ENCODE measurements at places on chromosomes 5 and 9.
A peak's percentile ranks its signal among the peaks of the same experiment; 100 is the strongest.

GRCh38 chr5:12522116-12522515 is 617.9 kb upstream of the CTNND2 start:
- no peak for DNase-seq

- DNase-seq = no peak
These were observed 2.7 kb downstream of the EEIG1 start for GRCh38 chr9:127977884-127978647.

- DNase-seq = no peak
These were observed 3.2 kb upstream of the FBXO4 start for GRCh38 chr5:41921874-41922273.

DNA sequence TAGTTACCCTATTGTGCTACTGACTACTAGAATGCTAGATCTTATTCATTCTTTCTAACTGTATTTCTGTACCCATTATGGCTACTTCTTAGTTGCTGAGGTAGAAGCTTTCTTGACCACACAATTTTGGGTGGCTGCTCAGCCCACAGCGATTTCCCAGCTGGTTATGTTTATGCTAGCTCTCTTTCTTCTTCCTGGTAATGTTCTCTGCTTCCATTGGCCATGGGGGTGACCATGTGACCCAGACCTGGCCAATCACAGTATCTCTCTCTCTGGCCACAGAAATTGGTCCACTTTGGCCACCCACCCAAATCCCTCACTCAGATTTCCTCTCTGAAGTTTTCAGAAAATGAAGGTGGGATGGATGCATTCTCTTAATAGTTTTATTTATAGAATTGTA is 427.9 kb upstream of the CLINT1 start:
- no peak for DNase-seq

GRCh38 chr5:160542840-160543239 is 121.2 kb downstream of the PTTG1 start:
- DNase-seq = no peak

DNA sequence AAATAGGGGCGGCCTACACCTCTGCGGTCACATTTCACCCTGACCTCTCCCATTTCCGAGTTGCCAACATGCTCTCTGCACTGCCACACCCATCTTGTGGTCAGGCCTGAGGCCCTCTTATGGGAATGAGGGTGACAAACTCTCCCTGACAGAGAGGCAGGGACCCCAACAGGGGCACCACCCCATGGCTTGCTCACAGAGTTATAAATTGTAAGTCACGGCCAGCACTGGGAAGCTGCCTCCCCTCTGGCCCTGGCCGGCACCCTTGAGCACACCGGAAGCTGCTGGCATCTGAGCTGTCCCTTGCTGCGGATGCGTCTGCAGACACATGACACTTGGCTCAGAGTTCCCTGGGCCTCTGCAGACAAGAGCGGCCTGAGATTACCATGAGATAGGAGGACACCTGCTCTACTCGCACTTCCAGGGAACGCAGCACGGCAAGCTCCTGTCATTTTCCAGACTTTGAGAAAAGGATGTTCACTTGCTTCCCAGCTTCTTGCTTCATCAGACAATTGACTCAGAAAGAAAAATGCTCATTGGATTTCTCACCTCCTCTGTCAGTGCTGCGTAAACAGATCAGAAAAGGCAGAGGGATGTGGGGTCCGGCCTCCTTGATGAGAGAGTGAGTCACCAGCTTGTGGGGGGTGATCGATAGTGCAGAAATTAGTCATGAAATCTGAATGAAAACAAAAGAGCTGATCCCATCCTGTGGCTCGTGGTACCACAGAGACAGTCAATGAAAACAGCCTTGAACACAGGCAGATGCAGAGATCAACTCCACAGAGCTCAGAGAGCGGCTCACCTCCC is 269.8 kb downstream of the SYK start:
- DNase-seq = peak; percentile 49

GRCh38 chr5:14383923-14384322 is 197.7 kb upstream of the OTULINL start:
- no peak for DNase-seq

DNA sequence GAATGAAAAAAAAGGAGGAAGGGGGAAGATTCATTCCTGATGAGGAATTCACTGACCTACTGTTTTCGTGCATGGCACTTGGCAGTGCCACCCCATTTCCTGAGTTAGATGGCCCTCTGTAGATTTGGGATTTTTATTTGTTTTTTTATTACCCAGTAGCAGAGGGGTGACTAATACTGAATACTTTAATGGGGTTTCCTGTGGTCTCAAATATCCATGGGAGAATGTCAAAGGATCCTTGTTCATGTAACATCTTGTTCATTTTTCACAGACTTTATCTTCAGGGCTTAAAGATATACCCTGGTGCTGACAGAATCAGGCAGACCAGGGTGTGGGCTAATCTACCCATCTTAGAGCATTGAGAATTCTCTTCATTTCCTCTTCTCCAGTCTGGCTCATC is 93.0 kb downstream of the MAMDC2 start:
- DNase-seq = no peak

DNA sequence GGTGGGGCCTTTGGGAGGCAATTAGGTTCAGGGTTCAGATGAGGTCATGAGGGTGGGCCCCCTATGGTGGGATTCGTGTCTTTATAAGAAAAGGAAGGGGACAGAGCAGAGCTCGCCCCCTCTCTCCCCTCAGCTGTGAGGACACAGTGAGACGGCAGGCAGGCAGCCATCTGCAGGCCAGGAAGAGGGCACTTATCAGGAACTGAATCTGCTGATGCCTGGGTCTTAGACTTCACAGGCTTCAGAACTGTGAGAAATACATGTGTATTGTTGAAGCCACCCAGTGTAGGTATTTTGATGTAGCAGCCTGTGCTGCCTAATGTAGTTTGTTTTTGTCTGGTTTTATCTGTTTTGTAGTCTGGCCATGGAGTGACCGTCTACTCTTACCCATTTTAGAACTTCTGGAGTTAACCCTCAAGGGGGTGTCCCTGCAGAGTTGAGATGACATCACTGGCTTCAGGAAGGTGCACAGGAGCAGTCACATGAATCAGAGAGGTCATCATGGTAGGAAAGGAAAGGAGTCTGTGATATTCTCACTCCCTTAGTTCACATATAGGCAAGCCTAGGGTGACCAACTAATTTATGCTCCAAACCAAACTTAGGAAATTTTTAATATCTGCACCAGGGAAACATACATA is 71.0 kb downstream of the LRRC70 start:
- no peak for DNase-seq

DNA sequence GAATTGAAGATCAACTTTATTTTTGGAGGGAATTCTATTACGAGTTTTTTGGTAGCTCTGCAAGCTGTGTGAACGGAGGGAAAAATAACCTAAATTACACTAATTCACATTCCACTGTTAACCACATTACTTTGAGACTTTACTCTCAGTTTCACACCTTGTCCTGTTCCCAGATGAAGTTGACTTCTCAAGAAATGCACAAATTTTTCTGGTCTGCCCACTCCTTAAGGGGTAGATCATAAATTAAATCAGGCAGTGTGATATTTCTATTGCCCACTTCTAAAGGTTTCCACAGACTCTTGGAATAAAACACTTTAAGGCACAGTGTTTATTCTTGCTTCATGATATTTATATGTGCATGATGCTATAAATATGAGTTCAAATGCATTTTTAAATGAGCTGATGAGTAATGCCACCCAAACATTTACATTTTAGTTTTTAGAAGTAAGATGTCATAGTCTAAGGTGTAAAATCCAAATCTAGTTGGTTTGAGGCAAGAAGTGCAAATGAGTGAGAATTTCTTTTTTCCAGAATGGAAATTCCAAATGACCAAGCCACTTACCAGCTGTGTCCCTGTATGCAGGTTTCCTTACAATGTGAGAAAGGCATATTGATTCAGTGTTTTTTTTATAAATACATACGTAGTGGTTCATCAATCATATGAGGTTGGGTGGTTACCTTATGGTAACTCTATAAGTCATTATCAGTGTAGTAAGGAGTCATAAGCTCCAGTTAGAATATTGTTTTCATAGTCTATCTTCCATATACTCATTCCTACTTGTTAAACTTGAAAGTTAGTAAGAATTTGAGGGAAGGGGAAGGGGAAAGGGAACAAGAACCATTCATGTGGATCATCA is 437.7 kb upstream of the MEF2C start:
- DNase-seq = no peak

- peak; percentile 47 for DNase-seq
These were observed 484 bp downstream of the GFM2 start for GRCh38 chr5:74766418-74766848.

DNA sequence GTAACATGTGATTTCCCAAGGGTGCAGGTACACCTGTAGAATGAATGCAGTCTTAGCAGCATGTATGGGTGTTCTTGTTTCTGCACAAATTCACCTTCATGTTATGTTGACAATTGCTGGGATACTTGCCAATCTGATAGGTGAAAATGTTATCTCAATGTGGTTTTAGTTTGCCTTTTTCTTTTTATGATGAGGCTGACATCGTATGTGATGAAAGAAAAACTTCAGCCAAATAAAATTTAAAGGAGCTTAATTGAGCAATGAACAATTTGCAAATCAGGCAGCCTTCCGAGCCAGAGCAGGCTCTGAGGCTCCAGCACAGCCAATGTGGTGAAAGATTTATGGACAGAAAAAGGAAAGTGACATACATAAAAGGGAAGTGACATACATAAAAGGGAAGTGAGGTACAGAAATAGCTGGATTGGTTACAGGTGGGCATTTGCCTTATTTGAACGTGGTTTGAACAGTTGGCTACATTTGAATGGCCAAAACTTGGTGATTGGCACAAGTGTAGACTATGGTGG is 10.5 kb downstream of the TAL2 start:
- DNase-seq = no peak

DNA sequence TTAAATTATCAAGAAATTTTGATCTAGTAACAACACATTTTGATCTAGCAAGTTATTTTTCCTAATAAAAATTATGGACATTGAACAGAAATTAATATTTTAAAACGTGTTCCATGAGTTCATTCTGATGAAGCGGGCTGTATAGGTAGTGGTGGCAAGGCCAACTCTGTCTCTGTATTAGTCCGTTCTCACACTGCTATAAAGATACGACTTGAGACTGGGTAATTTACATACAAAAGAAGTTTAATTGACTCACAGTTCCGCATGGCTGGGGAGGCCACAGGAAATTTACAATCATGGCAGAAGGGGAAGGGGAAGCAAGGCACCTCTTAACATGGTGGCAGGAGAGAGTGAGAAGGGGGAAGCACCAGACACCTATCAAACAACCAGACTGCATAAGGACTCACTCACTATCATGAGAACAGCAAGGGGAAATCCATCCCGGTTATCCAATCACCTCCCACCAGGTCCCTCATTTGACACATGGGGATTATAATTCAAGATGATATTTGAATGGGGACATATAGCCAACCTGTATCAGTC is 61.2 kb downstream of the TMEM232 start:
- no peak for DNase-seq

- DNase-seq = no peak
These were observed 72.2 kb downstream of the PTTG1 start for GRCh38 chr5:160493806-160494338.

GRCh38 chr5:1554410-1554967 is 30.7 kb upstream of the LPCAT1 start:
- DNase-seq = no peak

- no peak for DNase-seq
These were observed 647.3 kb downstream of the BRINP1 start for GRCh38 chr9:118721923-118722322.

- no peak for DNase-seq
These were observed 52.3 kb upstream of the CD180 start for GRCh38 chr5:67248703-67249589.

DNA sequence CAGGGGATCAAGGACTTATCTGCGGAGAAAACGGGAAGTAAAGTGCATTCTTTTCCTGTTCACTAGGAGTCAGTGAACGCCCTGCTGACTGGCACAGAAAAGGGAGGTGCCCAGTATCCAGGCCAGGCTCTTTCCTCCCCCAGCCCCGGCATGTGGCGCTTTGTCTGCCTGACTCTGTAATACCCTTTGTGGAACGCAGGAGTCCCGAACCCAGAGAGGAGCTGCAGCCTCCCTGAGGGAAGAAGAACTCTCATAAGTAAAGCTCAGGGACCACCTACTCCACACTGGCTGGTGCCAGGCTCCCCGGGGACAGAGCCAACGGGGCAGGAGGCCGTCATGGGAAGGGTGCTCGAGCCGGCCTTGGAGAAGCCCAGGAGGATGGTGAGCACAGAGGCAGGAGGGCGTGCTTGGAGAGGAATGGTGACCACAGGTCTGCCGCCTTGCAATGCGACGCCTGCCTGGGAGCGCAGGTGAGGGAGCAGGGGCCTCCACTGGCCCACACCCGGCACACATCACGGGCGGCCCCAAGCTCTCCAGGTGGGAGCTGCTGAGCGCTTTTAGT is 31.5 kb downstream of the VAV2 start:
- no peak for DNase-seq

DNA sequence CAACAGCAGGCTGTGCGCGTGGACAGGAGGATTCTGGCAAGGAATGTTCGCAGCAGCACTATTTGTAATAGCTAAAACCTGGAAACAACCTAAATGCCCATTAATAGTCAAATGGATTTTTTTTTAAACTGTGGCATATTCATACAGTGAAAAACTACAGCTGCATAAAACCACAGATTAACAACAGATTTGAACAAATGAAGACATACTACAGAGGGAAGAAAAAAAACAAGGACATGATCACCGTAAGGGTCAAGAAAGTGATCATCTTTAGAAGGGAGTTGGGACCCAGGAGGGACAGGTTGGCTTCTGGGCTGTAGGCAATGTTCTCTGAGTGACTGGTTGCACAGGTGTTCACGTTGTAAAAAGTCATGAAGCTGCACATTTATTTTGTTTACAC is 1.2 kb upstream of the TMOD1 start:
- no peak for DNase-seq

- DNase-seq = peak; percentile 2
These were observed 152.9 kb upstream of the MOCS2 start for GRCh38 chr5:53262348-53262970.

DNA sequence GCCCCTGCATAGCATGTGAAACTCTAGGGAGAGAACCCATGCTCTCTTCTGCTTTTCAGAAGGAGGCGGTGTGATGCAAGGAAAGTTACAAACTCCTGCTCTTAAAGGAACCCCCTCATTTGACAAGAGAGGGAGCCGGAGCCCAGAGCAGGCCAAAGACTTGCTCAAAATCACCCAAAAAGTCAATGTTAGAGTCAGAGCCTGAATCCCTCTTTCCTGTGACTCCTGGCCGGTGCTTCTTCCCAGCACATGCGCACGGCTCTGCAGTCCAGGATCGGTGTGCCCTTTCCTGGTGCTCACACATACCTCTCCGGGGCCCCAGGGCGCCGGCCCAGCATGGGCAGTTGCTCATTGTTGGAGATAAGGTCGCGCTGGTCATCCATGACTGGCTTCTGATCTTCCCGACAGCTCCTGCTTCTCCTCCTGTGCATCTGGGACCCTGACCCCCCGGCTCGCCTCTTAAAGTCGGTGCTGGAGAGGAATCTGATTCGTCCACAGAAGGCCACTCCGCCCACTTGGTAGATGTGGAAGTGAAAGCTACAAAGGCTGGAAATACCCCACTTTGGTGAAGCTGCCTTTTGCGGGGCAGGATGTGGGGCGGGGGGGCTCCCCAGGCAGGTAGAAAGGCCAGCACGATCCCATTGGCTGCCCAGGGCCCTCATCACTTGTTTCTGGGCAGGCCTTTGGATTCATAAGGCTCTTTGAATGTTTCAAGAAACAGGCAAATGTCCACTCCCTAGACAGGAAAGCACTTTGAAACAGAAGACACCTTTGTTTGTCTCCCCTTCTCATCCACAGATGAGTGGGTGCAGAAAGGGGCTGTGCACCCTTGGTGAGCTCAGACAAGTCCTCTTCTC is at the start of gene CD74:
CD74 (minus strand) TSS at position 592 of the 857 bp plus-strand sequence; CDS start at position 431, 161 bp downstream.
- DNase-seq = no peak
